Myocyte (in vitro differentiated cells): ENCODE measurements at places on chromosomes 11 and 22. TPM values are rescaled to one million over a fixed set of nuclear protein-coding genes. Genes with fewer than 3 reads are reported as not detected.

The C1QTNF5 gene
- total RNA-seq, result 71.5 and 72.1 TPM in 2 replicates

The WT1 gene
- total RNA-seq, result not detected in 2 replicates

- no peak for DNase-seq
Measured at GRCh38 chr11:102500829-102501228, 29.7 kb downstream of the MMP7 start.

DNA sequence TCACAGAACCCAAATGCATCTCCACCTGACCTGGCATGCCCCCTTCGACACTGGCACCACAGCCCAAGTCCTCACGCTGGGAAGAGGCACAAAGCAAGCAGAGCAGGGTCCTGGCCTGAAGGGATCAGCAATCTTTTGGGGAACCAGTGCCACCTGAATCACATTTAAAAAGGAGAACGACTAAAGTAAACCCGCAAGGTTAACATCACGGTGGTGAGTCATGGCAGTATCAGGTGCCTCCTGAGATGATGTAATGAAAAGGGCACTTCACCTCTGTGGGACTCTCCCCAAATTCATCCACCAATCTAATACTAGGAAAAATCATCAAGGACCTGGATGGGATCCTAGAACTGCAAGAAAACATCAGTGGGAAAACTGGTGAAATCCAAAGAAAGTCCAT lies 44.9 kb downstream of the PACSIN2 start:
- DNase-seq, result no peak

The CASP1 gene
- total RNA-seq, result 2.2 and 2.9 TPM in 2 replicates

GRCh38 chr11:70574725-70575347 lies 176.5 kb downstream of the CTTN start:
- DNase-seq, result no peak

The SCN2B gene
- total RNA-seq, result not detected in 2 replicates

The NCAPD3 gene
- total RNA-seq, result 13.9 and 14.0 TPM in 2 replicates

The HTR3B gene
- not detected in 2 replicates for total RNA-seq

GRCh38 chr11:38646382-38646781 lies 2048.3 kb upstream of the RAG2 start:
- DNase-seq, result peak; percentile 58

DNA sequence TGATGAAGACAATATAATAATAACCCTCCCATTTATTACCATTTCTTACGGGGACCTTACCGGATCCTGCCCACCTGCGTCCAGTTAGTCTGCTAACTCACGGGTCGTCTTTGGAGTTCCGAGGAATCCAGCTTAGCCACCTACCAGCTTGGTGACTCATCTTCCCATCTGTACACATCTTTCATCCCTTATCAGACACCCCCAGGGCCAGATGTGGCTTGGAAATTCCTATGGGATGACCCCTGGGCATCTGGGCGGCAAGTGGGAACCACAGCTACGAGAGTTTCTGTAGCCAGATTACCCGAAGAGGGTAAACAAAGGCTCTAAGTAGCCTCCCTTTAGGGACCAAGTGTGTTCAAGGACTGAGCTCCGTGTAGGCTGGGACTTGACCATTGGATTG lies 12.8 kb upstream of the PRR5 start:
- DNase-seq, result no peak

- peak; percentile 69 for DNase-seq
Measured at GRCh38 chr11:125626288-125626950, 1.5 kb downstream of the CHEK1 start.

DNA sequence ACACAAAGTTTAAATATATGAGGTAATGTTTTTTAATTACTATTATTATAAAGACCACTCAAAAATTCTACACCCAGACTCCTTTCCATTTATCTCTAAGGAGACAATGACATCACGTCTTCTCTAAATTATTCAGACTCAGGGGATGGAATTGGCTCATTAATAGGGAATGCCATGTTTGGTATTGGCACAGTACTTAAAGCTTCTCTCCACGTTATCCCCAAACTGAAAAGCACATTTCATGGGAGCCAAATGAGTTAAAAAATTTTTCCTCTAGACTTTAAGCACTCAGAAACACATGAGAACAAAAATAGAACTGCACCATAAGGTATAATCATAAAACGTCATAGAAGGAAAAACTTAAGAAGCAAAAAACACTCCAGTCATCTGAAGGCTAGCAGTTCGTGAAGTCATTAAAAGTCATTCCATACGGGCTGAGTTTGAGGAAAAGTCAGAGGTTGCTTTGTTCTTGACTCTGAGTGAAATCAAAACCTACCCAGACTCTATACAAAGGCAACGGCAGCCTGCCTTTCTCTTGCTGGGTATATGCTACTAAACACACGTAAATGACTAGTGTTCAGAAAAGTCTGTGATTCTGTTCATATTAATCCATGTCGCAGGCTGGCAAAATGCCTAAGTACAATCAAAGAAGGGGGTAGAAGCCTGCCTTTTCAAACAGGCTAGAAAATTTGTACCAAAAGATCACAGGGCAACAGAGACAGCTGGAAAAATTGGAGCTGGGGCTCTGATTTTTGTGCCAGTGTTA lies 8.7 kb upstream of the MPPED2 start:
- DNase-seq, result no peak

The ANKRD49 gene
- 12.4 and 12.5 TPM in 2 replicates for total RNA-seq

The NXPE4 gene
- total RNA-seq, result not detected in 2 replicates

DNA sequence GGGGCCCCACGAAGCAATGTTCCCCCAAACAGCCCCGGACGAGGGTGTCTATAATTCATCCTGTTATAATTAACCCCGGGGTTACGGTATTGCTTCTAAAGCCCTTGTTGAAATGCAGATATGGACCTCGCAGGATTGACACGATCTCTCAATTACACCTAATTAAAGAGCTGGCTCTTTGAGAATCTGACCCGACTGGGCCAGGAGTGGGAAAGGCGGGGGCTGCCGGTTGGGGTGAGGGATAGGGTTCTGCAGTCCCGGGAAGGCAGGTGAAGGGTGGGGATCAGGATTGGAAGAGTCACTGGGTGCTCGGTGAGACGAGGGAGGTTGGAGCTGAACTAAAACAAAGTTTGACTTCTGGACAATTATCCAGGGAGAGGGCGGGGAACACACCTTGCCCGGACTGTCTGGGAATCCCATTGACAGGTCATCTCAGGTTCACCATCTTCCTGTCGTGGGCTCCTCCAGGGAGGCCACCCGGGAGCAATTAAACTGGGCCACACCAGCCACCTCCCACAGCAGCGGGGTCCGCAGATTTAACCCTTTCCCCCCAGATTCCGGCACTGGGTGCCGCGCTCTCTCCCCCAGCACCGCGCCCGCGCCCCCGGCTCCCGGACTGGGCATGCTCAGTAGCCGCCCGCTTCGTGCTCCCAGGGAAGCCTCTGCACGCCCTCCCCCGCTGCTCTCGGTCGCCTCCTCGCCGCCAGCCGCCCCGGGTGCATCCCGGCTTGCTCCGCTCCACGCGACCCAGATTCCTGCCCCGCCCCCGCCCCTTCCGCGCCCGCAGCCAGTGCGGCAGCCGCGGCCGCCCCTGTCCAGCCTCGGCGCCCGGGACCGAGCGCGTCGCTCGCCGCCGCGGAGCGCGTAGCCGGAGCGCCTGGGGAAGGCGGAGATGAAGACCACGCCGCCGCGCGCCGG lies at the start of gene ELMOD1:
TSS of gene ELMOD1 (plus strand) at position 688 of the 918 bp plus-strand sequence. CDS start 27,043 bp downstream, outside the sequence.
- DNase-seq, result peak; percentile 74

The CSF2RB gene
- total RNA-seq, result not detected in 2 replicates

GRCh38 chr11:43567396-43567975 lies 113.1 kb upstream of the HSD17B12 start:
- DNase-seq, result peak; percentile 67

GRCh38 chr11:132020001-132020400 lies 649.6 kb downstream of the NTM start:
- DNase-seq, result no peak

DNA sequence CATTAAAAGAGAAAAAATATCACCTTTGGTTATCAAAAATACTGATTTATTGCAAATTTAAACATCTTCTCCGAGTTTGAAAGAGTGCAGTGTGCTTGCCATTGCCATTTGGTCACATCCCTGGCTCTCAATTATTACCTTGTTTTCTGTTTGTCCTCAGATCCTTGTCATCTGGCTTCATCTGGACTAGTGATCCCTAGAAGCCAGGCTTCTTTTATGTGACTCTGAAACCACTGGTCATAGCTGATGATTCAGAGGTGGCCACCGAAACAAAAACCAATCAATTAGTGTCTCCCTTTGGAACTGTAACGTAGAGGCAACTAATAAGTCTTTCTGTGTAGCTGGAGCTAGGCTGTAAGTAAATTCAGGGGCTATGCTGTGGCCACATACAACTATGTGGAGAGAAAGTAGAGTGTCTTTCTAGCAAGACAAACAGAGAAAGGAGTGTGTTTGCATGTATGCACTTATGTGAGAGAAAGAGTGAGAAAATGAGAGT lies 237.9 kb downstream of the LUZP2 start:
- no peak for DNase-seq

- DNase-seq, result no peak
Measured at GRCh38 chr11:25483915-25484635, 847.9 kb upstream of the ANO3 start.

DNA sequence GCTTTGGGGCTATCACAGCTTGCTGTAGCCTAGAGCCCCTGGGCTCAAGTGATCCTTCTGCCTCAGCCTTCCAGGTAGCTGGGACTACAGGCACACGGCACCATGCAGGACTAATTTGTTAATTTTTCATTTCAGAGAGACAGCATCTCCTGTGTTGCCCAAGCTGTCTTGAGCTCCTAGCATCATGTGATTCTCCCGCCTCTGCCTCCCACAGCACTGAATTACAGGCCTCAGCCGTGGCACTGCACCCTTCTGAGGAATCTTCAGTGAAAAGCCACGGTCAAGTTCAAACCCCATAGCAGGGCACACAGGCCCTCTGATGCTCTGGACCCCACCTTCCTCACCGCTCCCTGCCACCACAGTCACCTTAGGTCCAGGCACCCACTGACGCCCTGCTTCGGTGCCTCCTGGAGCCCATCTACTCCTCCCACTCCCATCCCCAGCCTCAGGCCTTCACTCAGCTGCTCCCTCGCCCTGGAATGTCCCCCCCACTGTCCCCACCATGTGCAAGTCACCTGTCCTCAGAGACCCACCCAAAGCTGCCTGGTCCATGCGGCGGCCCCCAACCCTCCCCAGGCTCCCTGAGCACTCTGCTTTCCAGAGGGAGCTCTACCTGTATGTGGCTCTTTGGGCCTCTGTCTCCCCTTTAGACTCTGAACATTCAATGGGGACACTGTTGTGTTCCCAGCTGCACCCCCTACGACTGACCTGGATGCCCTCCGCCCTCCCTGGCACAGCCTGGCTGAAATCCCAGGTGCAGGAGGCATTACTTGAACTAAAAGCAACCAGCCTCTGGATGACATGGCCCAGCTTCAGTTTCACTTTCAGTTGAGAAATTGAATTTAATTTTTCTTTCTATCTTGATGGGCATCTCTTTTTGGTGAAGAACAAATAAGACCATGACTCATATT lies 1.6 kb downstream of the APOL2 start:
- DNase-seq, result peak; percentile 25

- no peak for DNase-seq
Measured at GRCh38 chr11:95512177-95512576, 277.4 kb downstream of the FAM76B start.

The CNIH2 gene
- 1.3 and 1.9 TPM in 2 replicates for total RNA-seq

The SERHL2 gene
- total RNA-seq, result 1.6 and 2.8 TPM in 2 replicates

GRCh38 chr22:38186429-38186828 lies 4.8 kb upstream of the PLA2G6 start:
- DNase-seq, result no peak

GRCh38 chr22:20013382-20013871 lies 3.2 kb downstream of the ARVCF start:
- DNase-seq, result peak; percentile 59

GRCh38 chr11:44628730-44629700 lies 63.6 kb downstream of the CD82 start:
- DNase-seq, result no peak

- DNase-seq, result no peak
Measured at GRCh38 chr22:47409539-47410275, 647.3 kb downstream of the TBC1D22A start.

GRCh38 chr11:10302744-10303557 lies 1.9 kb upstream of the ADM start:
- DNase-seq, result peak; percentile 83

GRCh38 chr11:10663990-10664389 lies 29.6 kb downstream of the IRAG1 start:
- no peak for DNase-seq

DNA sequence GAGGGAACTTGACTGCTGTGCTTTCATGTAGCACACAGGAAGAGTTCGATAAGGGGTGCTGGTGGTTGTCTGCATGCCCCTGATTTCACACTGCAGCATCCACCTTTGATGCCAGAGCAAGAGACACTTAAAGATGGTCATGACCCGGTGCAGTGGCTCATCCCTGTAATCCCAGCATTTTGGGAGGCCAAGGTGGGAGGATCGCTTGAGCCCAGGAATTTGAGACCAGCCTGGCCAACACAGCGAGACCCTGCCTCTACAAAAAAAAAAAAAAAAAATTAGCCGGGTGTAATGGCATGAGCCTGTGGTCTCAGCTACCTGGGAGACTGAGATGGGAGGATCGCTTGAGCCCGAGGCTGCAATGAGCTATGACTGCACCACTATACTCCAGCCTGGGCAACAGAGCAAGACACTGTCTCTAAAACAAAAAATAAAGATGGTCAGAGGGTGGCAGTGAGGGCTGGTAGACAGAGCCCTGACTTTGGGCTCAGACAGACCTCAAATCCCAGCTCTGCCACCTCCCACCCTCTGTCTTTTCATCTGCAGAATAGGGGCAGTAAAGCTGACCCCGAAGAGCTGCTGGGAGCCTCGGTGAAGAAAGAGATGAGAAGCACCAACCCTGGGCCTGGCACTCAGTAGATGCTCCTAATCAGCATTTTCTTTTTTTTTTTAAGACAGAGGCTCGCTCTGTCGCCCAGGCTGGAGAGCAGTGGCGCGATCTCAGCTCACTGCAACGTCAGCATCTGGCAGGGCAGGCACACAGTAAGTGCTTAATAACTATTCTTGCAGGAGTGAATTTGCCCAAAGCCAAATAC lies 17.7 kb downstream of the VWCE start:
- no peak for DNase-seq

DNA sequence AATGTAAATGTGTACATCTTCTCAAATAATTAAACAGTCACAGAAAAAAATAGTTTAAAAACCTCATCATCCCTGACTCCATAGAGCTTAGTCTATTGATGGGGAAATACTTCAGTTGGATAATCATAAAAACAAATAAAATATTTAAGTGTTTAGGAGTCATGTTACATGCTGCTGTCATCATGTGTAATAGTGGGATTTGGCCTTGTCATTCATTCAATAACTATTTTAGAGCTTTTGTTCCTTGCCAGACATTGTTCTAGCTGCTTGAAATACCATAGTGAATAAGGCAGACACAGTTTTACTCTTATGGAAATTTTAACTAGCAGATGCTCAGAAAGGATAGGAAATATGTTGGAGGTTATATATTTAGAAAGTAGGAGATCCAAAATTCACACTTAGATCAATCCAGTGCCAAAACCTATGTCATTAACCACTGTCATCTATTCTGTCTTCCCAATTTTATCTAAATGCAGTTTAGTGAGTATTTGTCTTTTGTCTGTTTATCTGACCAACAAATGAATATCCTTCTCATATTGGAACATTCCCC lies 324.7 kb downstream of the CASP12 start:
- peak; percentile 56 for DNase-seq
